Activated naive CD4-positive, alpha-beta T cell treated with anti-CD3 and anti-CD28 coated beads, Interleukin-2, amount 10 ng/mL, durations not matched to agents 7 days and 5 days (primary cell): ENCODE measurements at places on chromosomes 7 and 10.

DNA sequence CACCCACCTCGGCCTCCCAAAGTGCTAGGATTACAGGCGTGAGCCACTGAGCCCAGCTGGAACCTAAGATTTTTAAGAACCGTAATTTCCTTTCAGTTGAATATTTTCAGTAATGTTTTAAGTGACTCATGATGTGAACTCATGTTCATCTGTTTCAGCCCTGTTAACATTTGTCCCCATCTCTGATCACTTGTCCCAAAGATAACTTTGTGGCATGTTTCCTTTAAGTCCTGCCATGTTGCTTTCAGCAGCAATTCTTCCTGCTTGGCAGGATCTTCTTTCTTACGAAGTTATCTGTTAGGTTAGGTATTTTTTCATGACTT lies 19.3 kb downstream of the ZRANB1 start:
- no peak overlapping the region for H3K4me3 ChIP-seq
- H3K27ac ChIP-seq = peak overlapping the region; percentile 33
- H3K36me3 ChIP-seq = peaks cover 8% of the 10 kb centered on the region
- DNase-seq = no peak
- no peaks in the 10 kb centered on the region for H3K27me3 ChIP-seq
- H3K4me1 ChIP-seq = peaks cover 18% of the 10 kb centered on the region

- no peak overlapping the region for H3K4me3 ChIP-seq
- no peaks in the 10 kb centered on the region for H3K36me3 ChIP-seq
- DNase-seq = no peak
Observed at GRCh38 chr10:13915710-13916109, 328.9 kb downstream of the PRPF18 start.

GRCh38 chr7:142152076-142152475 lies 40.6 kb downstream of the MGAM2 start:
- H3K36me3 ChIP-seq = no peaks in the 10 kb centered on the region
- H3K4me3 ChIP-seq = no peak overlapping the region
- no peak for DNase-seq
- H3K27me3 ChIP-seq = no peaks in the 10 kb centered on the region
- H3K4me1 ChIP-seq = no peaks in the 10 kb centered on the region

DNA sequence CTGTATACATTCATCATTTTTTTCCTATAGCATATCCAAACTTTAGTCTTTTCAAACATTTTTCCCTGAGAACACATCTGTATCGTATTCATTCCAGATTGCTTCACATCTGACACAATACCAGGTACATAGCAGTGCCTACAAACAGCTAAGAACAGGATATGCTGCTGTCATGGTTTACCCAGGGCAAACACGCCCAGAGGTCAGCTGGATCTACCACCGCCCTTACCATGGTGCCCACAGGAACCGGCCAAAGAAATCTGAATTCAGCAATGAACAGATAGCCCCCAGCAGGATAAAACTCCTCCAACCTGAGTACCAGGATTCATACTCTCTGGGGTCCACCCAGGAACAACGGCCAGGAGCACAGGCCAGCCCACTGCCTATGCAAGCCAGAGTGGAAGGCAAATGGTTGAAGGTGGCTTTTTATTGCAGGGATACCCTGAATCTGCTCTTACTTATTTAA lies 43.0 kb downstream of the TNS3 start:
- H3K4me1 ChIP-seq = no peaks in the 10 kb centered on the region
- no peaks in the 10 kb centered on the region for H3K36me3 ChIP-seq
- no peak overlapping the region for H3K27ac ChIP-seq
- peaks cover 27% of the 10 kb centered on the region for H3K27me3 ChIP-seq

DNA sequence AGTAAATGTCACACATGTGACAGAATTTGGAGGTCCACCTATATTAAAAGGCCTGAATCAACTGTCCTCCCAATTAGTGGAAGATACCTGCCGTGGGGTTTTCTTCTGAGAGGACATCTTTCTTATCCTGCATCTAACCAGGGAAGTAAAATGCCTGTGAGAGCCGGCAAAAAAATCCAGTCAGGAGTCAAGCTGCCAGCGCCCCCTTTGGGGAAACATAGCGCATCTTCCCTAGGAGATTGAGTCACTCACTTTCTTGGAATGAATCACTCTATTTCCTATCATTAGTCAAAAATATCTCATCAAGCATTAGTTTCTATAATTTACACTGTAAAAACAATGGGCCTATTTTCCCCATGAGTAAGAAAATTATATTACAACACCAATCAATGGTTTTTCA lies 66.4 kb upstream of the ANK3 start:
- H3K27ac ChIP-seq = no peak overlapping the region
- no peaks in the 10 kb centered on the region for H3K36me3 ChIP-seq
- no peaks in the 10 kb centered on the region for H3K27me3 ChIP-seq
- H3K4me3 ChIP-seq = no peak overlapping the region
- no peaks in the 10 kb centered on the region for H3K4me1 ChIP-seq

DNA sequence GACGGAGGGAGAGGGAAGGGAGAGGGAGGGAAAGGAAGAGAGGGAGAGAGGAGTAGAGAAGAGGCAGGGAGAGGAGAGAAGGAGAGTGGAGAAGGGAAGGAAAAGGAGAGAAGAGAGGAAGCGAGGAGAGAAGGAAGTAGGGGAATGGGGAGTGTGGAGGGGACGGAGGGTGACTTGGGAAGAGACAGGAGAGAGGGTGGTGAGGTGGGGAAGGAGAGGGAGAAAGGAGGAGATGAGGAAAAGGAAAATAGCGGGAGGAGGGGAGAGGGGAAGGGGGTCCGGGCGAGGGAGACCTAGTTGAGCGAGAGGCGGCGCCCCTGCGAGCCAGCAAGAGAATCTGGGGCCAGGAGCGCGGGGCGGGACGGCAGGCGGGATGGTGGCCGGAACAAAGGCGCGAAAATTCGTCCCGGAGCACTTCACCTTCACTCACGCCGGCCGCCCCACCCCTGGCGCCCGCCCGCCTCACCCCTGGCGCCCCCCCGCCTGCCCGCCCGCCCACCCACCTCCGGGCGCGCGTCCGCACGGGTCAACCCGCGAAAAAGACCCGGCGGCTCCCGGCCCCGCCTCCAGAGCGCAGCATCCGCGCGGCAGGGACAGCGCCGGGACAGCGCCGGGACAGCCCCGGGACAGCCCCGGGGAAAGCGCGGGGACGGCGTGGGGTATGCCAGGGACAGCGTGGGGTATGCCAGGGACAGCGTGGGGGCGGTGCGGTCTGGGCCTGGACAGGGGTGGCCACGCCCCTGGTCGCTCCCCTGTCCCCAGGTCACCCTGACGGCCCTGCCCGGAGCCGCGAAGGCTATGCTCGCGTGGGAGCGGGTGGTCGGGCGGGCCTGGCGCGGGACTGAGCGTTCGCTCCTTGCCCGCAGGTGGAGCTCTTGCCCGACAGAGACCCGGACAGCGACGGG lies 4.2 kb downstream of the VSTM2A start:
- H3K4me3 ChIP-seq = no peak overlapping the region
- H3K36me3 ChIP-seq = no peaks in the 10 kb centered on the region
- H3K4me1 ChIP-seq = no peaks in the 10 kb centered on the region
- peaks cover 53% of the 10 kb centered on the region for H3K27me3 ChIP-seq

GRCh38 chr10:44946205-44946604 lies 13.4 kb upstream of the RASSF4 start:
- H3K4me1 ChIP-seq = no peaks in the 10 kb centered on the region
- H3K27me3 ChIP-seq = peaks cover 20% of the 10 kb centered on the region
- peaks cover 1% of the 10 kb centered on the region for H3K36me3 ChIP-seq
- H3K27ac ChIP-seq = no peak overlapping the region
- DNase-seq = no peak

DNA sequence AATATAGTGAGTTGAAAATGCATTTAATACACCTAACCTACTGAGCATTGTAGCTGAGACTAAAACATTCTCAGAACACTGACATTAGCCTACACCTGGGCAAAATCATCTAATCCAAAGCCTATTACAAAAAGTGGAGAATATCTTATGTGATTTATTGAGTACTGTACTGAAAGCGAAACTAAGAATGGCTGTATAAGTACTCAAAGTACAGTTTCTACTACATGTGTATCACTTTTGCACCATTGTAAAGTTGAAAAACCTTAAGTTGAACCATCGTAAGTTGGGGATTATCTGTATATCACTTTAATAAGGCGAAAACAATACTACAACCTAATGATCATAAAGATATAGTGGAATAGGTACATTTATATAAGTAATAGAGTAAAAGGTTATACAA lies 45.4 kb upstream of the GRB10 start:
- no peak overlapping the region for H3K4me3 ChIP-seq
- DNase-seq = no peak
- no peaks in the 10 kb centered on the region for H3K36me3 ChIP-seq
- no peak overlapping the region for H3K27ac ChIP-seq

DNA sequence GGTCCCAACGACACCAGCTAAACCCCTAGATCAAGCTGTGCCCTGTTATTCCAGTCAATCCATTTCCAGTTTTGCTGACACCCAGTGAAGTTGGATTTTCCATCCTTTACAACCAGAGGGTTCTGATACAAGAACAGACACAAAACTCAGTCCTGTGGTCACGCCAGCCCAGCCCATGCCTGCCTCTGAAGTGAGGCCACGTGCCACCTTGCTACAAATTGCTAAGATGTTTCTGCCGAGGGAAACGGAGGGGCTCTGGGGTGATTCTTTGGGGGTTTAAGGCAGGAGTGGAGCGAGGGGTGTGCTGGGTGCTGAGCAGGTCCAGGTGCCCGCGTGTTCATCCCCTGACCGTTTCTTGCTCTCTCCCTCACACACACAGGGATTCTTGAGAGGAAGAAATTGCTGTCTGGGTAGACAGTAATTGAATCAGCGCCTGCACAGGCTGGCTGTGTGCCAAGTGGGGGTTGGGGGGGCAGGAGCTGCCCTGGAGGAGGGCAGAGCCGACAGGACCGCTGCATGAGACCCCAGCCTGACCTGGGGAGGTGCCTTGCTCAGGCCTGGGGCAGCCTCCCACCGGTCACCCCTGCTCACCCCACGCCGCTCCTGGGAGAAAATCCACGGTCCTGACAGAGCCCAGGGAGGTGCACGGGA lies 38.1 kb downstream of the ADAP1 start:
- no peak overlapping the region for H3K27ac ChIP-seq
- H3K27me3 ChIP-seq = peaks cover 10% of the 10 kb centered on the region
- DNase-seq = no peak
- H3K4me1 ChIP-seq = peaks cover 12% of the 10 kb centered on the region
- H3K36me3 ChIP-seq = no peaks in the 10 kb centered on the region

DNA sequence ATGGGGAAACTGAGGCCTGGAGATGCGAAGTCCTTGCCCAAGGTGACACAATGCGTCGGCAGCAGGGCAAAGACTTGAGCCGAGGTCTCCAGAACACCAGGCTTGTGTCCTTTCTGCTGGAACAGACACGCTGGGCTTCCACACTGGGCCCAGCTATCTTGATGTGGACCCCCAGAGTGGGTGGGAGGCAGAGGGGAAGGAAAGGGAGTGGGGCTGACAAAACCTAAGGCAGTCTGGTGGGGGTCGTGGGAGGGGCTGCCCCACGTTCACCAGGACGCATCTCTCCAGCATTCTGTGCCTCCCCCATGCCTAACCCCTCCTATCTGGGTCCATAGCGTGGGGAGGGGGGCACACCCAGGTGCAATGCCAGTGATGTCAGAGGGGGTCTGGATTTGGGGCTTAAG lies 38.1 kb downstream of the PPIF start:
- H3K4me1 ChIP-seq = no peaks in the 10 kb centered on the region
- peaks cover 5% of the 10 kb centered on the region for H3K27me3 ChIP-seq
- no peak overlapping the region for H3K4me3 ChIP-seq
- no peak overlapping the region for H3K27ac ChIP-seq
- peak; percentile 14 for DNase-seq

GRCh38 chr7:128388145-128388485 lies 21.7 kb downstream of the IMPDH1 start:
- peaks cover 42% of the 10 kb centered on the region for H3K27me3 ChIP-seq
- H3K4me1 ChIP-seq = no peaks in the 10 kb centered on the region
- peaks cover 2% of the 10 kb centered on the region for H3K36me3 ChIP-seq

DNA sequence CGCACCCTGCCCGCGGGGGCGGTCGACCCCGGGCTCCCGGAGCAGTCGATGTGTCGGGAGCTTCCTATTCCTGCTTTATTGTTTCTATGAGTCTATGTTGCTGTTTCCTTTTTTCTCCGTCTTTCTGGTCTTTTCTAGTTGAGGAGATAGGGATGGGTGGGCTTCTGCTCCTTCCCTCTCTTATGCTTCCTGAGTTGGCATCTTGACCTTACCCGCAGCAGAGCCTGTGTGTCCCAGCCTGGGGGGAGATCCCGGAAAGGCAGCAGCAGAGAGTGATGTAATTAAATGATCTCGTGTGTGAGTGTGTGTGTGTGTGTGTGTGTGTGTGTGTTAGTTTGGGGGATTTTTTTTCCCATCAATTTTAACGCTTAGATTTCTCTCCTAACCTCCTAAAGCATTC lies 486 bp upstream of the SORCS1 start:
- H3K27ac ChIP-seq = no peak overlapping the region
- H3K27me3 ChIP-seq = peaks cover 24% of the 10 kb centered on the region
- no peak for DNase-seq
- no peak overlapping the region for H3K4me3 ChIP-seq
- no peaks in the 10 kb centered on the region for H3K4me1 ChIP-seq
- no peaks in the 10 kb centered on the region for H3K36me3 ChIP-seq

DNA sequence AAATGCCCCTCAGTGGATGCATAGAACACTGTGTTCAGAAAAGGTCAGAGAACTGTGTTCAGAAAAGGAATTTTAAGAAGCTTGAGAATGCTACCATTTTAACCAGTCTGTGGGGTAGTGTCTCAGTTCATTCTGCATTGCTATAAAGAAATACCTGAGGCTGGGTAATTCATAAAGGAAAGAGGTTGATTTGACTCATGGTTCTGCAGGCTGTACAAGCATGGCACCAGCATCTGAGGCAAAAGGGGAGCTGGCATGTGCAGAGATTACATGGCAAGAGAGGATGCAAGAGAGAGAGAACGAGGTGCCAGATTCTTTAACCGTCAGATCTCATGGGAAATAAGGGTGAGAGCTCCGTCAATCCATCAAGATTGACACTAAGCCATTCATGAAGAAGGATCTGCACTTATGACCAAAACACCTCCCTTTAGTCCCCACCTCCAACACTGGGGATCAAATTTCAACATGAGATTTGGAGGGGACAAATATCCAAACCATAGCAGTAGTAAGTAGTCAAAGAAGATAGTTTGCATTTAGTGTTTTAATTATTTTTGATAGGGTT lies 119.8 kb downstream of the FAM107B start:
- no peak overlapping the region for H3K27ac ChIP-seq
- no peak overlapping the region for H3K4me3 ChIP-seq
- no peak for DNase-seq
